Uterus (tissue), 4 donors: ENCODE measurements at places on chromosomes 6 and 20. TPM values are rescaled to one million over a fixed set of nuclear protein-coding genes. Genes with fewer than 3 reads are reported as not detected.

GRCh38 chr6:27333642-27334040 is 21.6 kb upstream of the POM121L2 start:
- no peak for DNase-seq

- no peak for DNase-seq
Measured at GRCh38 chr6:131782764-131783163, 25.1 kb upstream of the ENPP1 start.

GRCh38 chr6:111922454-111923297 is 49.4 kb upstream of the FYN start:
- DNase-seq, result no peak

GRCh38 chr6:128572294-128572693 is 51.9 kb upstream of the PTPRK start:
- DNase-seq, result no peak

DNA sequence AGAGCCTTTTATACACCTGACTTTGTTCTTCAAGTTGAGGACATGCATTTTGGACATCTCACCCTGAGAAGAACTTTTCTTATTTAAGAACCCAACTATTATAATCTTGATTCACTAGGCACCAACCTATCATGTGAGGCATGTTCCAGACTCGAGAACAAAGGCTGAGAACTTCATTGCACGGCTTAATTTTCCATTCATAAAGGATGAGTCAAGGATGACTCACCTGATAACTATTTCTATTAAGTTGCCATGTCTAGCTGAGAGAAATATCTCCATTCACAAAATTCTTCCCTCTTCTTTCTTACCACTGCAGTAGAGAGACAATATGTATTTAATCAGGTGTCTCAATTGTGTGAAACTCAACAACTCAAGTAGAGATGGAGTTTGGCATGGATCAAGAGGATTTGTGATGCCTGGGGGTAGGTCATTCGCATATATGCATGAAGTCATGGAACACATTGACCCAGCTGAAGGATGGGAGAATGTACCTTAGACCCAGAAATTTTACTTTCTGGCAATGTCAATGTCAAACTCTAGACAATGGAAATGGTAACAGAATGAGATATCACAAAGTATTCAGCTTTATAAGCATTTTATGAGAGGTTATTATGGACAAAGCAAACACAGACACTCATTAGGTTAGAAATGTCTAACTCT is 208.7 kb upstream of the PRND start:
- DNase-seq, result no peak

DNA sequence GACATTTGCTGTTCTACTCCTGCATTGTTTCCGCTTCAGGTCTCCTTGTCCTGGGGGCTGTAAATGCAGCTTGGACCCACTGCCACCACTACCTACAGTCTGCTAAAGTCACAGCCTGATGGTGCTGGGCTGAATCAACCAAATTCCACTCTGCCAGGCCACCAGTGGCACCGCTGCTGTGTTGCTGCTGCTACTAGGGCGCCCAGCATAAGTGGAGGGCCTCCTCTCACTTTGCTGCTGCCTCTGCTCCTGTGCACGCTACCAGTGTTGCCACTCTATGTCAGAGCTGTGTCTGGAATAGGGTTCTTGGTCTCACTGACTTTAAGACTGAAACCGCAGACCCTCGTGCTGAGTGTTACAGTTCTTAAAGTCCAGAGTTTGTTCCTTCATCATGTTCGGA is 1.4 kb upstream of the SSR1 start:
- DNase-seq, result no peak

GRCh38 chr6:141463237-141463977 is 669.3 kb upstream of the GJE1 start:
- no peak for DNase-seq

TFAP2A gene
- not detected for total RNA-seq

LCA5 gene
- 18.0 TPM for total RNA-seq
